ENCODE measurements at places on chromosomes 12 and 14.

GRCh38 chr12:95351748-95352147 is 122.2 kb upstream of the METAP2 start:
- DNase-seq, result no peak

DNA sequence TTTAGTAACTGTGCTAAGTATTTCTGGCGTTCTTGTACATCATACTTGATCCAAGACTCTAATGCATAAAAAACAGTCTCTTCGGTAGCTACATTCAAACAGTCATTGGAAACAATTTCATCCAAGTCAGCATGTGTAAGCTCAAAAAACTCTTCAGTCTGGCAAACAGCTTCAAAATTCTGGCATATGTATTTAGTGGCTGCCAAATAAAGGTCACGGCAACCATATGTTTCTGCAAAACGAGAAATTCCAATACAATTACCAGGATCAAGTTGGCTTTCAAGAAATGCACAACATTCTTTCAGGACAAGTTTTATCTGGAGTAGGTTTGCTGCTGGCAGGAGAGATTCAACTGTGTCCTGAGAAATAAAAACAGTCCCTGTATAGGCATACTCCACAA is 16.5 kb downstream of the KLHL28 start:
- peak; percentile 81 for DNase-seq

DNA sequence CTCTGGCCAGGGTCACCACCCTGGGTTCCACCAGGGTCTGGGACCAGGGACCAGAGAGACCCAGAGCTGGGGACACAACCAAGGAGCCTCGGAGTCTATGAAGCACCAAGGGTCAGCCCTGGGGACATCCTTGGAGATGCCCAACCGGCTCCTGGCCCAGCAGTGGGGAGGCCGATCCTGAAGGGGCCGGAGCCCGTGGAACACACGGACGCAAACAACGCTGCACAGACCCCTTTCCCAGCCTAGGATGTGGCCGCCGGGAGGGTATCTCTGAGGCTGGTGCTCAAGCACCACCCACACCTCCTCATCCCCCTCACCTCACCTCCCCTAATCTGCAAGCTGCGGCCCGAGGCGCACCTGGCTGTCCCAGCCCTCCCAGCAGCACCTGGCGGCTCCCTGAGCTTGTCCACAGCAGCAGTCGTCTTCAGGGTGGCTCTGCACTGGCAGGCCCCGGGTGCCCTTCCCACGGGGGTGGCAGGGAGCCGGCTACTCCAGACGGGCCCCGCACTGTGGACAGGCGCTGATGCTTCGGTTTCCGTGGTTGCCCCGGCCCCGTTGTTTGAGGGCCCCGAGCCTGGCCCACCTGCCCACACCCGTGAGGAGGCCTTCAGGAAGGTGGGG is 146.8 kb upstream of the C14orf180 start:
- no peak for DNase-seq

- DNase-seq, result no peak
Measured at GRCh38 chr12:100445081-100445481, 28.6 kb upstream of the NR1H4 start.

GRCh38 chr14:90510159-90510558 is 113.3 kb downstream of the CALM1 start:
- no peak for DNase-seq

GRCh38 chr12:117699575-117699974 is 269.2 kb downstream of the KSR2 start:
- DNase-seq, result no peak

DNA sequence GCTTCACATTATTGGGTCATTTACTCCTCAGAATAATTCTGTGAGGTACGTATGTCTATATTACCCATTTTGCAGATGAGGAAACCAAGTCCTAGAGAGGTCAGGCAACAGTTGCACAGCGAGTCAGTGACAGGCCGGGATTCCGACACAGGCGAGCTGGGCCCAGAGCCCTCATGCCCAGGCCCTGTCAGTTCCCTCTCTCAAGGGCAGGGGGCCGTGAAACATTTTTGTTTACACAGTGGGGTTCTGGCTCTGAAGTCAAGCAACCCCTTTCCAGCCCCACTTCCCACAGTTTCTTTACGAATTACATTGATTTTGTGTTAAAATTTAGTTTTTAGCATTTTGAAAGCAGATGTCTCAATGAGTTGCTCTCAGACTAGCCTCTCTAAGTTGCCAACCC is 46.7 kb downstream of the ESRRB start:
- no peak for DNase-seq

- no peak for DNase-seq
Measured at GRCh38 chr14:23158779-23159178, 24.7 kb downstream of the SLC7A8 start.

DNA sequence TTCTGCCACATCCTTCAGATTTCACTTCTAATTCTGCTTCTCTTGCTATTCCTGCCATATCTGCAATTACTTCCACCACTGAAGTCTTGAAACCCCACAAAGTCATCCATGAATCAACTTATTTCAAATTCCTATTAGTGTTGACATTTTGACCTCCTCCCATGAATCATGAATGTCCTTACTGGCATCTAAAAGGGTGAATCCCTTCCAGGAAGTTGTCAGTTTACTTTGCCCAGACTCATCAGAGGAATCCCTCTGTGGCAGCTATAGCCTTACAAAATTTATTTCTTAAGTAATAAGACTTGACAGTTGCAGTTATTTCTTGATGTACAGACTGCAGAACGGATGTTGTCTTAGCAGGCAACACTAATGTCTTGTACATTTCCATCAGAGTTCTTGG is 162.9 kb downstream of the PCNX1 start:
- no peak for DNase-seq
